Occipital lobe (tissue), 3 donors: ENCODE measurements at places on chromosomes 6 and 20.
A peak's percentile ranks its signal among the peaks of the same experiment; 100 is the strongest.

DNA sequence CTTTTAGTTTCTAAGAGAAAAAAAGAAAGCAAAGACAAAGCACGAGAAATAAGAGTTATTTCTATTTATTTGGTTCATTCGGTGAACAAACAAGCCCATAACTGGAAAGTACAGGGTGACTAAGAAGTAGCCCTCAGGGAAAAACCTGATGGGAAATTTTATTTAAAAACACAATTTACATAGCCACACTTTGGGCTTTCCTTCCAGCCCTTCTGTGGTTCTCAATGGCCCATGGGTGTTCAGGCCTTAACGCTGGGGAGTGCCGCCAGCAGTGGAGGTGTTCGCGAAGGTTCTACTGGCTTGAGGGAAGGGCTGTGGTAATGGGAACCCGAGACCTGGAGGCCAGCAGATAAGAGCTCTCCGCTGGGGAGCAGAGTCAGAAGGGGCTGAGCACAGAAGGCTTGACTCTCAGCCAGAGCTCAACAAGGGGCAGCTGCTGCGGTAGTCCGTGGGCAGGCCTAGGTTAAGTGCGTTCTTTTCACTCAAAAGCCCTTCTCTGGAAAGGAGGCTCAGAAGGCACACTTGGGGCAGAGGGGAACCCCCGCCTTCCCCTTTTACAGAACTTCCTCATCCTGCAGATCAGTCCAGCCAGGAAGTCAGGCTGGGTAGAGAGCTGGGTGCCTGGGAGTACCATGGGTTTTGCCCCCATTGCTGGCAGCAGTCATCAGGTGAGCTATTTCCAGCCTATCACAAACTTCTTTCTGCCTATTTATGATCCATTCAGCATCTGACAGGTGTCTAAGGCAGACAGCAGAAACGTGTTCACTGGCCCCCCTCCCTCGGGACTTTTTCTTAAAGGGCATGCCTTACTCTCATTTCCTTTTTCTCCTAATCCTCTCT lies 8.8 kb upstream of the CD83 start:
- no peak for DNase-seq

GRCh38 chr6:42217519-42218367 lies at the start of gene MRPS10:
Gene MRPS10, minus strand, starts transcription at chr6:42217861. Its CDS starts 12 bp downstream, at chr6:42217849.
- peak; percentile 92 for DNase-seq

- DNase-seq = no peak
Observed at GRCh38 chr6:31734247-31734820, 2.0 kb downstream of the CLIC1 start.

- no peak for DNase-seq
Observed at GRCh38 chr6:151205721-151206600, 33.8 kb upstream of the AKAP12 start.

- DNase-seq = no peak
Observed at GRCh38 chr20:35629427-35630145, 14.0 kb downstream of the SPAG4 start.

GRCh38 chr6:40672087-40672486 lies 84.9 kb upstream of the LRFN2 start:
- DNase-seq = no peak

GRCh38 chr6:131129689-131130553 lies 5.3 kb upstream of the AKAP7 start:
- DNase-seq = no peak

DNA sequence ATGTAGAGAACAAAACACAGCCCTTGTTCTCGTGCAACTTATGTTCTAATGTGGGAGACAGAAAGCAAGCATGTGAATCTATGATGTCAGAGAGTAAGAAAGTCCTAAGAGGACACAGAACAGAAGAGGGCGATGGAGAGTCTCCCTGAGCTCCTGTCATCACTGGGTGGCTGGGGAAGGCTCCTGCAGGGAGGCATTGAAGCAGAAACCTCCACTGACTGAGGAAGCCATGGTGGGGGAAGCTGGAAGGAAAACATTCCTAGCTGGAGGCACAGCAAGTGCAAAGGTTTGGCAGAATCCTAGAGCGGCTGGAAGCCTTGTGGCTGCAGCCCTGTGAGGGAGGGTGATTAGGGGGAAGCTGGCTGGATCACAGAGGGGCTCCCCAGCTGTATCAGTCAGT lies 248.0 kb downstream of the CDH26 start:
- DNase-seq = no peak

GRCh38 chr20:62129731-62130531 lies 7.7 kb downstream of the LSM14B start:
- DNase-seq = no peak

GRCh38 chr6:44564906-44565524 lies 177.5 kb downstream of the CDC5L start:
- DNase-seq = no peak

- no peak for DNase-seq
Observed at GRCh38 chr6:157519255-157520116, 138.5 kb downstream of the ZDHHC14 start.

DNA sequence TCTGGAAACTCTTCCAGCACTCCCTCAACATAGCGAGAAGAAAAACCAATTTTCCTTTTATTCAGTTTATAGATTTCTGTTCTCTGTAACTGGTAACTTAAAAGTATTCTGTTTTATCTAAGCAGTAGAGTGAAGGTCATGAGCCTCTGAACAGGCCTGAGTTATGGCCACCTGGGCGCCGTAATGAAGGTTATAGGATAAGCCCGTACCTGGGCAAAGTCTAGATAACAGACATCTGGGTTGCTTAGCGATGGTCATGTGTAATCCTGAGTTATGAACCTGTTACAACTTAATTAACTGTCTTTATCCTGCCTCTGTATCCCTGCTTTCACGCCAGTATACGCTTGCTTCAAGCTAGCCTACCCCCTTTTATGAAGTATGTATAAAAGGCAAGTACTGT lies 13.0 kb upstream of the FAM217A start:
- DNase-seq = no peak

DNA sequence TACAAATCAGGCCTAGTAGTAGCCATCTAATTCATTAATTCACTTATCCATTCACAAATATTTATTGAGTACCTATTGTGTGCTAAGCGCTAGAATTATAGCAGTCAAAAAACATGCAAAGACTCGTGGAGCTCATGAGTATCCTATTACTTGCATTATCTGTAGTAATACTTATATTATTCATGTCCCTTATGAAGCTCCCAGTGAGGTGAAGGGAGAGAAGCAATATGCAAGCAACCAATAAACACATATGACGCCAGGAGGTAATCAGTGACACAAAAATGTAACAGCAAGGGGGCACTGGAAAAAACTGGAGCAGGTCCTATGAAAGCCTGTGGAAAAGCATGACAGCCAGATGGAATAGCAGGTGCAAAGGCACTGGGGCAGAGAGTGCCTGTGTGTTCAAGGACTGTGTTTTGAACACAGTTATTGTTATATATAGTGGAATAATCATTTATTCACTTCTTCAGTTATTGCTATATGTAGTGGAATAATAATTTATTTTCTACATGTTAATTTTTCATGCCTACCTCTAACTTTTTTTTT lies 109.5 kb downstream of the KIF13A start:
- DNase-seq = no peak

- DNase-seq = no peak
Observed at GRCh38 chr20:51067792-51068191, 44.9 kb upstream of the KCNG1 start.

GRCh38 chr6:64243618-64244017 lies 608.0 kb downstream of the PHF3 start:
- DNase-seq = no peak

- DNase-seq = no peak
Observed at GRCh38 chr6:155187994-155188706, 75.7 kb upstream of the CLDN20 start.

DNA sequence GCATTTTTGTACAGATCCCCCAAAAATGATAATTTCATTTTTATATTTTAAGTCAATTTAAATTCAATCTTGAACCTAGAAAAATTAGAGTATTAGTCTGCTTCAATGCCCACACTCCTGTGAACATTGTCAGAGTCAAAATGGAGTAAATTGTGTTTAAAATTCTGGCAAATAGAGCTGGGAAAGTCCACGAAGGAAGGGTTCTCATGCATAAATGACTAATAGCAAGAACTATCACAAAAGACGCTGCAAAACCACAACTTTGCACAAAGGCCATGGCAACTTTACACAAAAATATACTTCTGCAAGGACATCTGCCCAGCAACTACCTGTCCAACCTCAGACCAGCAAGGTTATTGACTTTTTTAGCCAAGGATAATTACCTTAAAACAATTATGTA lies 203.2 kb upstream of the SMLR1 start:
- no peak for DNase-seq

- DNase-seq = no peak
Observed at GRCh38 chr6:26501482-26501986, 1.4 kb downstream of the BTN1A1 start.

DNA sequence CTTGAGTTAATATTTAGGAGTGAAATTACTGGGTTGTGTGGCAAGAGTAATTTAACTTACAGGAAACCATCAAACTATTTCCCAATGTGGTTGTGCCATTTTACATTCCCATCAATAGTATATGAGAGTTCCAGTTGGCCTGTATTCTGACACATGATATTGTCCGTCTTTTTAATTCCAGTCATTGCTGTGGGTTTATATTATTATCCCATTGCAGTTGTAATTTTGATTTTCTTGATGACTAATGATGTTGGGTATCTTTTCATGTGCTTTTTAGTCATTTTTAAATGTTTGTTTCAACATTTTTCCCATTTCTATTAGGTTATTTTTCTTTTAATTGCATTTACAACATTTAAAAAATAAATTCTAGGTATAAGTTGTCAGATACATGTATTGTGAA lies 614.0 kb downstream of the UTRN start:
- DNase-seq = no peak

DNA sequence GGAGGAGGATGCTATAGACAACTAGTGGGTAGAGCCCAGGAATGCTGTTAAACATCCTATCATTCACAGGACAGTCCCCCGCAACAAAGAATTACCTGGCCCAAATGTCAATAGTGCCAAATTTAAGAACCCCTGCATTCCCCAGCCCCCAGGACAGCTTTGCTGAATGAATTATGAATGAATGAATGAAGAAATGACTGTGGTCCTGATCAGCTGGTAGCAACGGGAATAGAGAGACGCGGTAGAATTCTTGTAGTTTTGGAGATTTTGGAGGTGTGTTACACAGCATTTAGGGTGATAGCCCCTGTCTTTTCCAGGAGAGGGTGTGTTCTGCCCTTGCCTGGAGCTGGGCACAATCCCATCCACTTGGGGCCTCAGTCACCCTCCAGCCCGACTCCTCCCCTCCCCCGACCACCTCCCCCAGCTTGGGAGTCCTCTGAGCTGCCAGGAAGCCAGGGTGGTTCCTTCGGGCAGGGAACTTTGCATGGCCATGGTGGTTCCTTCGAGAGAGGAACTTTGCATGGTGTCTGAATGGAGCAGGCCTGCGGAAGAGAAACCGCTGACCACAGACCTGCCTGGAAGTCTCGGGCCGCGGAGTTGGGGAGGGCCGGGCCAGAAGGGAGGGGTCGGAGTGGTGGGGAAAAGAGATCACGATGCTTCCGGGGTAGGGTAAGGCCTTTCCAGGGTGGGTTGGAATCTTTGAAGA lies 1.0 kb upstream of the HCK start:
- DNase-seq = no peak

- DNase-seq = no peak
Observed at GRCh38 chr20:38156888-38157634, 8.0 kb downstream of the TGM2 start.

DNA sequence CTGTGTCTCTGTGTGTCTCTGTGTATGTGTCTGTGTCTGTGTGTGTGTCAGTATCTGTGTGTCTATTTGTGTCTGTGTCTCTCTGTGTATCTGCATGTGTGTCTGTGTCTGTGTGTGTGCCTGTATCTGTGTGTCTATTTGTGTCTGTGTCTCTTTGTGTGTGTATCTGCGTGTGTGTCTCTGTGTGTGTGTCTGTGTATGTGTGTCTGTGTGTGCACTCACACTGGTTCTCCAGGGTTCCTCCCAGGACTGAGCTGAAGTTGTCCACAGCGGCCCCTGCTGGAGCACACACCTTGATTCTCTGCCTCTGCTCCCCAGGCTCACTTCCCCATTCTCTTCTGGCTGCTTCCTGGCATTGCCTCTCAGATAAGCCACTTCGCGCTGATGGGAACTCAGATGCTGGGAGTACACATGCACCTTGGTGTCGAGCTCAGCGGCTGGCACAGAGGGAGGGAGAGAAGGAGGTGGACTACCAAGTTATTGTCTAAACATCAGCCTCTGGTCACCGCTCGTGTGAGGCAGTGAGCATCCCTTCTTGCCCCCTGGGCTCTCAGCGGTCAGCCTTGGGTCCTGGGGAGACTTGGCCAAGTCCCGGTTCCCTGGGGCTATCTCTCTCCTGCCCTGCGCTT lies 104.9 kb upstream of the NXT1 start:
- DNase-seq = no peak

DNA sequence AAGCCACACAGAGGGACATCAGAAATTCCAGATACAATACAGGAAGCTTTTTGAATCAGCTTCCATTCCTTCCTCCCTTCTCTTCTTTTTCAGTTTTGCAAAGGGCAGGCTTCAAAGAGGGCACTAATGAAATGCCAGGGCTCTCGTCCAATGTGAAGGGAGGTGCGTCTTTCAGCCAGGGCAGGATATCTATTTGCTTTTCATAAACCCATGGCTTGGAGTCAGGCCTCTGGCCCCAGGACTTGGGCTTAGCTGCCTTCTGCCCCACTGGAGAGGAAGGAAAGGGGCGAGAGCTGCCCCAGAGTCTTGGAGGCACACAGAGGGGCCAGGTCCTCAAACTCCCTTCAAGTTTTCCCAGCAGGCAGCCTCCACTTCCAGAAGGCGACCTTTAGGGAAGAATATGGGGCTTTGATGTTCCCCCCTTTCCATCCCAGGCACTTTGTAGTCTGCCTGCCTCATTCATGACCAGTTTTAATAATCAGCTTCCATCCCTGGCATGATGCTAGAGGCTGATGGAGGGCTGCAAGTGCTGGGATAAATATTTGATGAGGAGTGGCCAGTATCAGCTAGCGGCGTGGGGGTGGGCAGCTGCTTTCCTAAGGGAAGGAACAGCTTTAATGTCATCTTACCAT lies 234.8 kb downstream of the NRN1 start:
- no peak for DNase-seq

DNA sequence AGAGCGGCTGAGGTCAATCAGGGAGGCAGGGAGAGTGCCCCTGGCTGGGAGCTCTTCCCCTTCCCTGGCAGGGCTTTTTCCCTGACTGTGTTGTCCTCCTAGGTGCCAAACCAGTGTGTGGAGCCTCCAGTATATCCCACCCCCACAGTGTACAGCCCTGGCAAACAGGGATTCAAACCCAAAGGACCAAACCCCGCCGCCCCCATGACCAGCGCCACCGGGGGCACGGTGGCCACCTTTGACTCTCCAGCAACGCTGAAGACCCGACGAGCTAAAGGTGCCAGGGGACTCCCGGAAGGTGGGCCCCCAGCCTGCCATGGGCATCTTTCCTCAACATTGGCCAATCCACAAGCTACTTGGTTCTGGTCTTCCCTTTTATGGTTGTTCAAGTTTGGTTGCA lies 25.2 kb downstream of the ZNF341 start:
- no peak for DNase-seq

- peak; percentile 11 for DNase-seq
Observed at GRCh38 chr6:22071270-22072041, 225.4 kb downstream of the PRL start.
